Adipocyte (in vitro differentiated cells): ENCODE measurements at places on chromosomes 2 and 18.

DNA sequence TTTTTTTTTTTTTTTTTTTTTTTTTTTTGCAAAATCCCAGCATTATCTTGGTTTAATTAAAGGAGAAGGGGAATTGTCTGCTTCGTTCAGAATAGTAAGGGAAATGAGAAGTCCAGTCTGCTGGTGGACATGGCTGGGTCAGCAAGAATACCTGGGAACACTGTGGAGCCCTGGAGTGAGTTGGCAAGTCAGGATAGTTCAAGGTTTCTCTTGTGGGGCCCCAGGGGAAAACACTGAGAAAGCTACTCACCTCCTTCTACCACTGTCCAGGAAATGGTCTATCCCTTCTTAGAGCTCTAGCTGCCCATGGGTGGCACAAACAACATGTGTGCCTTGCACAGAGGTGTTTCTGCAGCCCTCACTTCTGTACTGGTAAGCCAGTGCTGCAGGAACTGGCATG lies 169.1 kb upstream of the SIX2 start:
- DNase-seq = peak; percentile 50

GRCh38 chr2:209644842-209645241 lies 126.8 kb upstream of the UNC80 start:
- peak; percentile 65 for DNase-seq

DNA sequence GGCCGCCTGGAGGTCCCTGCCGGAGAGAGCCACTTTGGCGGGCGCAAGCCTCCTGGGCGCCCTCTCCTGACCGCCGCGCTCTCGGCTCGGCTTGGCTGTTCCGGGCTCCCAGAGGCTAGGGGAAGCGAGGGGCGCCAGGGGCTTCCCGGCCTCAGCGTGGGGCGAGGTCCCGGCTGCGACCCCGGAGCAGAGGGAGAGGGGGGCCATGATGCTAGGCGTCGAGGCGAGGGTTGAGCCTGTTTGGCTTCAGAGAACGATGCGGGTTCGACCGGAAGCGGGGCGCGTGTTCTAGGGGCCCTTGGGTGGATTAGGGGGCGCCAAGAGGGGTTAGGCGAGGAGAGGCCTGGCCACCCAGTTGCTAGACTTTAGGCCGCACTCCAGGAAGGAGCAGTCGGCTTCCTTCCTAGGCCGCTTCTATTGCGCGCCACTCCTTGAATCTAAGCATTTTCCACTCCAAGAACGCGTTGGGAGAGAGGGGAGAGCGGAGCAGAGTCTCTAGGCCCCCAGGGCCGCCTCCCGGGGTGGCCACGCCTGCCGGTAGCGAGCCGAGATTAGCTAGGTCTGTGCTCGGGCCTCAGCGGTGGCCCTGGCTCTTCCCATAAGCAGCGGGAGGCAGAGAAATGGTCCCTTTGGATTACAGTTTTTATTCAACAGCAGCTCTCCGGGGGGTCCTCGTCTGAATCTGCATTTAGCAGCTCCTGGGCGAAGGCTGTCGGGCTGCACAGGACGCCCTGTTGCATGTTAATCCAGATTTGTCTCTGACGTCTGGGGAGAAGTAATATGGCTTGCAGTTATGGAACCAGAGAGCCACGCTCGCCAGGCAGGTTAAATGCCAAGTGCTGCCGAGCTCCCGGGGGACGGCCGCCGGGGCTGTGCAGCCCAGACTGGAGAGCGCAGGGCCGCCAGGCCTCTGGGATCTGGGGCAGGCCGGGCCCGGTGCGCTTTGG lies 11.3 kb downstream of the MEIS1 start:
- DNase-seq = no peak

DNA sequence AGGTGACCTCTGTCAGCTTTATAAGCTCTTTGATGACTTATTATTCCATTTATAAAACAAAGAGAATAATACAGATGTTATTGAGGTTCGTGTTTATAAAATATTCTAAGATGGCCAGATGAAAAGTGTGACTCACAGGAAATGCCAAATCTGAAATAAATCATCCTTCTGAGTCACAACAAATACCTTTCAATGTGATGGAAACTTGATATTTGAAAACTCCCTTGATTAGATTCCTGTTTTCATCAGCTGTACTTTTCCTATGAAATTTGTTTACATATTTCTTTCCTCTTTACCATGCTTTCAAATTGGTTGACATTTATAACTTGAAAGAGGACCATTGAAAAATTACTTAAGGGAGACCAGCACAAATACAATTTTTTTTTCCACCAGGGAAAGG lies 30.6 kb upstream of the PPP1R1C start:
- peak; percentile 82 for DNase-seq

DNA sequence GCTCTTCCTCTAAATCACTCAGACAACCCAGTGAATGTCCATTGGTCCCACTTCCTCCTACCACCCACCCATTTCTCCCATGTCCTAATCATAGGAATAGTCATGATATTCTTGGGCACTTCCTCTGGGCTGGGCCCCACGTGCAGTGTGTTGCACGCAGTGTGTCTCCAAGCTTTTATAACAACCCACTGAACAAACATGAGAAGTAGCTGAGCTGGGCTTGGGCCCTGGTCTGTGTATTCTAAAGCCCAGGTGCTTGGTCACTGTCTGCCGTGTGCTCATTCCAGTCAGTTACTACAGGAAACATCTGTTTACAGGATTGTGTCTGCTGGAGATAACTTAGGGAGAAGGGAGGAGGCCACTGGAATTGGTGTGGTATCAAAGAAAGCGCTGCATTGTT lies 64.2 kb upstream of the THOC1 start:
- DNase-seq = no peak

DNA sequence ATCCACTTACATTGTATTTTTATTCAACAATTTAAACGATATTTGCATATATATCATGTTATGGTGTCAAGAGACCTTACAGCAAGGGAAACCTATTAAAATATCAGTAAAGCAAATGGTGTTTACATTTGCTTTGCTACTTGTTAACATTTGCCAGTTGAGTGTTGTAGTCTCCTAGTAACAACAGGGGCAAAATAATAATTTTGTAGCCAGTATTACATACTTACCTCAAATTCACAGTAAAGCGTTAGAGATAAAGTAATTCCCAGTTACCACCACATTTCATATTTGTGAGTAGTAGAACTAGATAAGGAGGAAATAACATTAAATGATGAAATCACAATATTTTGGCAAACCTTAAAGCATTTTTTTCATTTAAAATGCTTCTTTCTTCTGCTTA lies 71.3 kb downstream of the FASTKD2 start:
- no peak for DNase-seq

- DNase-seq = no peak
These were observed 251.1 kb downstream of the CELF4 start for GRCh38 chr18:37314534-37314933.

- DNase-seq = peak; percentile 7
These were observed 65.6 kb downstream of the NOL4 start for GRCh38 chr18:34158881-34159690.

GRCh38 chr2:19158211-19158610 lies 200.2 kb downstream of the OSR1 start:
- DNase-seq = peak; percentile 34

- DNase-seq = peak; percentile 60
These were observed 511 bp downstream of the MOB4 start for GRCh38 chr2:197516393-197516761.

- no peak for DNase-seq
These were observed 36.2 kb downstream of the POU3F3 start for GRCh38 chr2:104889960-104890684.

- no peak for DNase-seq
These were observed 301.4 kb downstream of the TSN start for GRCh38 chr2:122056853-122057252.

DNA sequence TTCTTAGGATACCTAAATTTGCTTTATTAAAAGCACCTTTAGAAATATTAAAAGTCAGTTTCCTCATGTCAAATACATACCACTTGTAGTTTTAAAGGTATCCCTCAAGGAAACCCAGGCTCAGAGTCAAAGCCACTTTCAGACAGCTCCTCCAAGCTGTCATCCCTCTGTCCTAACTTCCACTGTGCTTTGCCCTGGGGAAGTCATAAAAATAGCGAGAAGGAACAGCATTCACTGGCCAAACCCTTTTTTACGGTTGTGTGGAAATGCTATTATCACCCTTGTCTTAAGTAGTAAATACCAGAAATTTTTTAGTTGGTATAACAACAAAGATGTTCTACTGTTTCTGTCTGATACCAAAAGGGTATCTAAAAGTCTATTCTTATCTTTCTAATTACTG lies 680.5 kb downstream of the ZEB2 start:
- DNase-seq = no peak

GRCh38 chr18:36108196-36108595 lies 20.9 kb downstream of the SLC39A6 start:
- DNase-seq = no peak

DNA sequence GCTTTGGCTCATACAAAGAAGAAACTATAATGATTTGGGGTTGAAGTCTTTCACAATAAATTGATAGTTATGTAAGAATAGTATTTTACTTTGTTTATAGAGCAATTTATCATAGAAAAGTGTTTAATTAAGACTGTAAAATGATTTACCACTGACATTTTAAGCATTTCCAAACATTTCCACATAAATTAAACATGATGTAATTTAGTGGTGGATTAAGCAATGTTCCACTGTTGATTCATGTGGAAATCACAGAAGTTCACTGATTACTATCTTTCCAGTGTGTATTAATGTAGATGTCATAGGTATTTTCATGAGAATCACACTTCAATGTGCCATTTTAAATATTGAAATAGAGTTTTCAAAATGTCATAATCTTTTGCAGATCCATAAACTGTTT lies 40.1 kb upstream of the GRB14 start:
- DNase-seq = peak; percentile 79

DNA sequence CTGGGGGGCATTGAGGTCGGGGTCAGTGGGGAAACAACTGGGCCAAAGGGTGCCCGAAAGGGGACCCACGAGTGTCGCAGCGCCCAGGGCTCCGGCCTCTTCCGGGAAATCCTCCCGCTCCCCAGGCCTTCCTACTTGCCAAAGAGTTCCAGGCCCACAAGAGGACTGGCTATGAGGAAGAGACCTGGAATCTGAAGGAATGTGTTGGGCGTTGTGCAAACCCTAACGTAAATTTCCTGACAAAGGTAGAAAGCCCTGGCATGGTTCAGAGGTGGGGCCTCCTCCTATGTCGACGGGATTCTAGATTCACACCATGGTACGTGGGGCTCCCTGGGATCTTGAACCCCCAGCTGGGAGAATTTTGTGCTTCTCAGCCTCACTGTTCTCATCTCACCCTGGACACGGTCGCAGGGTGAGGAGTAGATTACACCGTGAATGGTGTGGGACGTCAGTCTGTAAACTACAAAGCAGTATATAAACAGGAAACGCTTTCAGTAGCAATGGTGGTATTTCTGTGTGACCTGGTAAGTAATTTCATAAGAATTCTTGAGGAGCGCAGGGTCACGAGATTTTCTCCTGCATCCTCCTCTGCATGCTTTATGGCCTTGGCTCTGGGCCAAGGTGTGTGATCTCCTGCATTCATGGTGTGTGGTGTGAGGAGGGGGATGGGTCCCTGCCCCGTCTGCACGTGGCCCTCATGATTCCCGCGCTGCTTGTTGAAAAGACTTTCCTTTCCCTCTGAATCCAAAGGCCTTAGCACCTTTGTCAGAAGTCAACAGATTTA lies 868 bp downstream of the HSBP1L1 start:
- DNase-seq = peak; percentile 48

GRCh38 chr2:176885661-176886060 lies 326.9 kb upstream of the HNRNPA3 start:
- no peak for DNase-seq

GRCh38 chr18:8586941-8587340 lies 22.3 kb upstream of the RAB12 start:
- DNase-seq = no peak

- DNase-seq = peak; percentile 0
These were observed 993.1 kb upstream of the TMEFF2 start for GRCh38 chr2:193187816-193188215.

DNA sequence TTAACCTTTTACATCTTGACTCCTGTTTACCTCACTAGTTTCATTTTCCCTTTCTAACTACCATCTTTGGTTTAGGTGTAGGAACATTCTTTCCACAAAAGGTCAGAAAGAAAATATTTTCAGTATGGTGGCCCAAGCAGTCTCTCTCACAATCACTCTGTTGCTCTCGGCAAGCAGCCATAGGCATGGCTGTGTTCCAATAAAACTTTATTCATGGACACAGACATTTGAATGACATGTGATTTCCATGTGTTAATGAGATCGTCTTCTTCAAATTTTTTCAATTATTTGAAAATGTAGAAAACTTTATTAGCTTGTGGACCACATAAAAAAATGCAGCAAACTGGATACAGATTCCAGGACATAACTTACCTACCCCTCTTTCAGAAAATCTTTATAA lies 109.7 kb upstream of the CNTNAP5 start:
- DNase-seq = no peak

- DNase-seq = no peak
These were observed 164.7 kb upstream of the FAM98A start for GRCh38 chr2:33763671-33764310.

GRCh38 chr2:217329023-217329431 lies 469.2 kb upstream of the TNP1 start:
- DNase-seq = no peak

DNA sequence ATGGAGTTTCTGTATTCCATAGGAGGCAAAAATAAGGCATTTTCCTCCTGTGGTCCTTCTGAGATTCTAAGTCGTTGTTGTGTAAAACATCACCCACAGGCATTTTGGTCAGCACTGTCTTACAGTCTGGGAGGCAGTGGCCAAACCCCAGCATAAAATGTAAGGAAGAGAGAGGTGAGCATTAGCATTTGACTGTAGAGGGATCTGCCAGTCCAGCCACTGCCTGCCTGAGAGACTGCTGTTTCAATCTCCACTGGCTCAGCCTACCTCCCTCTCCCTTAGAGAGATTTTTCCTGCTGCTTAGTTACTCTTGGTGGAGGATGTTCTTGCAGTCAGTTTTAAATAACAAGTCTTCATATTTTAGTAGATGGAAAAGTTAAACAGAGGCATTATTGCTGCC lies 77.0 kb downstream of the ARHGEF33 start:
- no peak for DNase-seq

- no peak for DNase-seq
These were observed 74.1 kb upstream of the MAP4K3 start for GRCh38 chr2:39511219-39511604.

GRCh38 chr2:197184959-197185586 lies 125.5 kb downstream of the ANKRD44 start:
- DNase-seq = peak; percentile 49

- no peak for DNase-seq
These were observed 72.9 kb upstream of the RPL31 start for GRCh38 chr2:100929147-100929546.

DNA sequence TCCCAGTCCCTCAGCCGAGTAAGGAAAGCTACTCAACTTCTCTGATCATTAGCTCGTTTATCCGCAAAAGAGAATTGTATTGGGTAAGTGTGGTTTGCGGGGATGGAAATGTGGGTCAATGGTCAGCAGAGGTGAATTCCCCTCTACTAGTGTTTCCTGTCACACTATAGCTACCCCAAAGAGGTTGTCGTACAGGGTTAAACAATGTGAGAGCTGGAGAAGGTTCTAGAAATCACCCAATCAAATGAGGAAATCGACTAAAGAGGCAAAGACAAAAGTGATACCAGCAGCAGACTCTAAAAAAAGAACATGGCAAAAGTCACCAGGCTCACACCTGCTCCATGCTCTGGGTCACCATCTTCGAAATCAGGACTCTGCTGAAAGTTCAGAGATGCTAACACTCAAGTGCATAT lies 144.7 kb upstream of the ITGA4 start:
- no peak for DNase-seq

- DNase-seq = no peak
These were observed 12.4 kb downstream of the SH2D6 start for GRCh38 chr2:85430752-85431569.
